T-helper 2 cell (primary cell): ENCODE measurements at places on chromosomes 2 and 18.

GRCh38 chr2:137237055-137237454 lies 471.7 kb downstream of the THSD7B start:
- DNase-seq = no peak

GRCh38 chr2:1748176-1748740 lies 3.9 kb upstream of the PXDN start:
- no peak for DNase-seq

DNA sequence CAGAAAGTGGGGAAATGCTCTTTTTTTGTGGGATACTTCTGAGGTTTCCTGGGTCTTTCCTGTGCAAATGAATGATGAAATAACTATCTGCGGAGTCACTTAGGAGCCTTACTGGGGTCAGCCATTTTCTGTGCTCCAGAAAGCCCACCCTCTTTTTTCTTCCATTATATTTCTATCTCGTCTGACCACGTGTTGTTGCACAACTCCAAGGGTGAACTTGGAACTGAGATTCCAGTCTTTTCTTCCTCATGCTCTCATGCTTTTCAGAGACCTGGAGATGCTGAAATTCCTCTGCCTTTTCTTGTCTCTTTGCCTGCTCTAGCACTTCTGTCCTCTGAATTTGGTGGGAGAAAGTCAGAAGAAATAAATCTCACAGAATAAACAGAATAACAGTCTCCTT lies 4.8 kb upstream of the SCYGR5 start:
- no peak for DNase-seq

GRCh38 chr18:2847317-2848246 lies 776 bp downstream of the EMILIN2 start:
- no peak for DNase-seq

- peak; percentile 40 for DNase-seq
These were observed 21.9 kb downstream of the MRPL35 start for GRCh38 chr2:86221066-86221684.

DNA sequence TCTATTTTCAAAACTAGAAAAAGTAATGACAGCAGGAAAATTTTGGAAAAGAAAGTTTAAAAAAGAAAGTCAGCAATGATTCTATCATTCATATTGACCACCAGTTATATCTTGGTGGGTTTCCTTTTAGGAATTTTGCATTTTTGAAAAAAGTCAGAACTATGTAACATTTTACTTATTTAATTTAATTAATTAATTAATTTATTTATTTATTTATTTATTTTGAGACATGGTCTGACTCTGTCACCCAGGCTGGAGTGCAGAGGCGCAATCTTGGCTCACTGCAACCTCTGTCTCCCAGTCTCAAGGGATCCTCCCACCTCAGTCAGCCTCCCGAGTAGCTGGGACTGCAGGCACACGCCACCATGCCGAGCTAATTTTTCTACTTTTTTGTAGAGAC lies 149.9 kb upstream of the ACAA2 start:
- no peak for DNase-seq

DNA sequence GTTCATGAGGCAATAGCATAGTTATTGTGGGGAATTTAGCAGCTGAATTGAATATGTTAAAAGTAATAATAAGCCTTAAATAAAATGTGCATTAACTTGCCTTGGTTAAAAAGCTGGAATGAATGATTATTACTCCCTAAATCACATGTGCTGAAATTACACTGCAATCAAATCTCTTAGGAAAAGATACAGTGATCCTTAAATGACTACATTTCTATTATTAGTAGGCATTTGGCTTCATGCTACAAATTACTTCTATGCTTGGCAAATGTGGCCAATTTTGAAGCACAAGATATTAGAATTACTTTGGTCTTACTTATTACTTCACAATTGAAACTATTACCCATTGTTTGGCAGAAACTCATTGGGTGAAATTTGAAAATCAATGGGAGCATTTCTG lies 5.4 kb downstream of the RND3 start:
- DNase-seq = no peak

GRCh38 chr2:134491771-134492441 lies 226.9 kb downstream of the TMEM163 start:
- no peak for DNase-seq

DNA sequence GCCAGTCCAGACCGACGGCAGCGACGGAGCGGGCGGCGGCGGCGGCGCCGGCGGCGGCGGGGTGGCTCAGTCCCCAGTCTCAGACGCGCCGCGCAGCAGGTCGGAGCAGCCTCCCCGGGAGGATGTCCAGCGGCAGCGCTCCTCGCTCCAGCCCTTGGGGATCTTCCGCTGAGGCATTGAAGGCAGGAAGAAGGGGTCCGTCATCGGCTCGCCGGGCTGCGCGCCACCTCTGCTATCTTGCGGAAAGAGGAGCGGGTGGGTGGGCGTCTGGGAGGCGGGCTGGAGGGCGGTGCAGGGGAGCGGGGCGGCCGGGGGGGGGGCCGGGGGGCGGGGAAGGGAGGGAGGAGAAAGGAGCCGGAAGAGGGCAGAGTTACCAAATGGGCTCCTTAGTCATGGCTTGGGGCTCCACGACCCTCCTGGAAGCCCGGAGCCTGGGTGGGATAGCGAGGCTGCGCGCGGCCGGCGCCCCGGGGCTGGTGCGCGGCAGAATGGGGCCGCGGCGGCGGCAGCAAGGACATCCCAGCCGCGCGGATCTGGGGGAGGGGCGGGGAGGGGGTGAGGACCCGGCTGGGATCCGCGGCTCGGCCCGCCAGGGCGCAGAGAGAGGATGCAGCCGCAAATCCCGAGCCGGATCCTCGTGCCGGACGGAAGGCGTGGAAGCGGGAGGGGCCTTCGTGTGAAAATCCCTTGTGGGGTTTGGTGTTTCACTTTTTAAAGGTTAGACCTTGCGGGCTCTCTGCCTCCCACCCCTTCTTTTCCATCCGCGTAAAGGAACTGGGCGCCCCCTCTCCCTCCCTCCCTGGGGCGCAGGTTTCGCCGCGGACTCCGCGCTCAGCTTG lies at the start of gene NETO1:
NETO1 (minus strand) TSS at position 242 of the 839 bp plus-strand sequence. CDS start 696 bp downstream, outside the sequence.
- DNase-seq = no peak

- DNase-seq = no peak
These were observed 24.4 kb downstream of the TFCP2L1 start for GRCh38 chr2:121260370-121261154.

DNA sequence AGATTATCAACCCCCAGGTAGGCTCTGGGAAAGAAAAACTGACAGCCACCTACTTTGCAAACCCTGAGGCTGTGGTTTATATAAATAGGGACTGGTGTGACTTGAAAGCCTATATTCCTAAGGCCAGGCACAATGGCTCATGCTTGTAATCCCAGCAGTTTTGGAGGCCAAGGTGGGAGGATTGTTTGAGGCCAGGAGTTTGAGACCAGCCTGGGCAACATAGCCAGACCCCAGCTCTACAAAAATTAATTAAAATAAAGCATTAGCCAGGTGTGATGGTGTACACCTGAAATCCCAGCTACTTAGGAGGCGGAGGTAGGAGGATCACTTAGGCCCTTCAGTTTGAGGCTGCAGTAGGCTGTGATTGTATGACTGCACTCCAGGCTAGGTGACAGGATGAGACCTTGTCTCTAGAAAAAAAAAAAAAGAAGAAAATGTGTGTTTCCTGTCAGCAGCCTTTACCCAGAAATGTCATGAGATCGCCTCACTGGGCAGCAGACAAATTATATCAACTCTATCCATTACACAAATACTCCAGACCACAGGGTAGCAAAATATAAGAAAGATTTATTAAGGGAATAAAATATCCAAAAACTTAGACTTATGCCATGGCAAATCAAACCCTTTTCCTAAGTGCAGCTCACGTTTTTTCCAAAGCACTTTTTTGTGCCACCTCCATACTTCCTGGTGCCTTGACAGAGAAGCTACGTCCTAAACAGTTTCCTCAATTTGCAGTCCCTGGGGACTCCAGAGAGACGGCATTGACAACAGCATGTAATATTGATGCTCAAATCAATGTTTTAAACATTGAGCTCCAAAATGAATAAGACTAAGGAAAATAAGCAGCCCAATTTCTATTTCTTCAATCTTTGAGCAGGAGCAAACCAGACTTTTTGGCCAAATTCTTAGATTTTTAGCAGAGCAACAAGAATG lies 190.8 kb upstream of the NDUFV2 start:
- no peak for DNase-seq

DNA sequence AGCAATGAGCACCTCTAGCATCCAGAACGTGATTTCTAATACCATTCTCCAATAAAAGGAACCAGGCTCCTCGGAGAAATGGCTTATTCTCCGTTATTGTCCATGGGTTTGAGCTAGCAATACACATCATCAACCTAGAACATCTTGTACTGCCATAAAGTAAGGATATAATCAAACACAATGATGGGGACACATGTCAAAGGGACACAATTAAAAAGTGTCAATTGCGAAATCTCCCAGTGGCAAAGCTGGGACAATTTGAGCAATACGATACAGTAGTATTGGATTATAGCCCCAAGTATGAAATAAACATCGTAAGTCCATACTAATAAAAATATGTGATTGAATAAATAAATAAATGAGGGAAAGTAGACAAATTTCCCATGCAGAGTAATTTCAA lies 108.4 kb downstream of the CTNNA2 start:
- no peak for DNase-seq

DNA sequence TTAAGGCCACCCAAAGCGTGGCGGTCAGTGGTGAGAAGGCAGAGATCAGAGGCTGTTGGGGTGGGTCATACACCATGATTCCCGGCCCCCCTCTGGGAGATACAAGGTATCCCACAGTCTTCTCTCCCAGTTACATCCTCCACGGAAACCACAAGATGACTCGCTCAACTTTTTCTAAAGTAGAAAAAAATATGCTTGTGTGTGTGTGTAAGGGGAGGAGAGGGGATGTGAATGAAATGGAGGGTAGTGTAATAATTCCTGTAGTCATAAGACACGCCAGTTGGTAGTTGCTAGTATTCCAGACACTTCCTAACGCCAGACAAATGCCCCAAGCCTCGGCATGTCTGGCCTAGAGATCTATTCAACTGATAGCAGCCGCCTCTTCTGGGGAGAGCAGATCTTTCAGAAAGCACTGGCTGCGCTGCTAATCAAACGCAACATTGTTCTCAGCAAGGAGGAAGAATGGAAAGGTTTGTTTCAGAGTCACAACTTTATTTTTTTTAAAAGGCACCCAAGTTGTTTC lies 143.5 kb downstream of the TGIF1 start:
- peak; percentile 66 for DNase-seq

DNA sequence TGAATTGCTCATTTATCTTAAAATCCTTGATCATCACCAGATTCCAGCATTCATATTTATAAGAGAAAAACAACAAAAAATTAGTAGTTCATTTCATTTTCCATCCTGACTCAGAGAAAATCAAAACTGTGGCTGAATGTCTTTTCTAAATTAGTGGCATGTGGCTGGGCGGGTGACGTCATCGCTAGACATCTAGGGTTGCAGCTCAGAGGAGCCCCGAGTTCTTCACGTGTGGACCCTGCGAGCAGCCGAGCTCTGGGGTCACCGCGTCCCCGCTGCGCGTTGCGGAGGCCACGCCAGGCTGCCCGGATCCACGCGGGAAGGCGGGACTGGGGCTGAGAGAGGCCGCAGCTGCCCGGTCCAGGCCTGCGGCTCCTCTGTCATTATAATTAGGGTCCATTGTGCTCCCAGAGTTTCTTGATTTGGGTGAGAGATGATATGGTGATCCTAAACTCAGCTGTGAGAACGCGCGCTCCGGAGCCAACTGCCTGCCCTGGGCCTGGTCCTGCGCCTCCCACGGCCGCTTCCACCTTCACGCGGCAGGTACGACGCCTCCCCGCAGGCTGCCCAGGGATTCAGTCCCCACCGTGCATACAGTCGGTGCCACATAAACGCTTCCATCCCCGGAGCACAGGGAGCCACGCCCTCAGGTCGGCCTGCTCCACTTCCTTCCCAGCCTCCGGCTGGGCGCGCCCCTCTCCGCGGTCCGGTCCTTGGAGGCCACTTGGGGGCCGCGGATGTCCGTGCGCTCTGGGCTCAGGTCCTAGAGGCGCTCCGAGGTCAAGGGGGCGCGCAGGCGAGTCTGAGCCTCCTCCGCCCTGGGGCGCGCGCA lies 56.5 kb downstream of the TMEM18 start:
- no peak for DNase-seq

- DNase-seq = no peak
These were observed 15.0 kb upstream of the ACTR2 start for GRCh38 chr2:65212619-65213018.

DNA sequence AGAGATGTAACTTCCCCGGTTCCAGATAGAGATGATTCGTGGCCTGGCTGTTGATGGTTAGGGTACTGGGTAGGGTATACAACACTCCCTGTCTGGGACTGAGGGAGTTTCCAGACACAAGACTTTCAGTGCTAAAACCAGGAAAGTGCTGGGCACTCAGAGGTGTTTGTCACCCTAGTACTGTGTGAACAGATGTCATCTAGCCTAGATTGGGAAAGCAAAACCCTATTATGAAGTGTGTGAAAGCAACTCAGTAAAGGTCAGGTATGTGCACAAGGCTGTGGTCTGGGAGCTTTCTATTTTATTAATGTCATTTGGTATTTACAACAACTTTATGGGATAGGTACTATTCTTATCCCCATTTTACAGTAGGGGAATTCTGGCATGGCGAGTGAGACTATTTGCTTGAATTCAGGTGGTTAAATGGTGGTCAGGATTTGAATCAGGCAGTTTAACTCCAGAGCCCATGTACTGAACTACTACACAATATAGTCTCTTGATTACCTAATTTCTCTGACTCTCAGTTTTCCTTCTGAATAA lies 2.6 kb downstream of the BZW1 start:
- DNase-seq = peak; percentile 18

DNA sequence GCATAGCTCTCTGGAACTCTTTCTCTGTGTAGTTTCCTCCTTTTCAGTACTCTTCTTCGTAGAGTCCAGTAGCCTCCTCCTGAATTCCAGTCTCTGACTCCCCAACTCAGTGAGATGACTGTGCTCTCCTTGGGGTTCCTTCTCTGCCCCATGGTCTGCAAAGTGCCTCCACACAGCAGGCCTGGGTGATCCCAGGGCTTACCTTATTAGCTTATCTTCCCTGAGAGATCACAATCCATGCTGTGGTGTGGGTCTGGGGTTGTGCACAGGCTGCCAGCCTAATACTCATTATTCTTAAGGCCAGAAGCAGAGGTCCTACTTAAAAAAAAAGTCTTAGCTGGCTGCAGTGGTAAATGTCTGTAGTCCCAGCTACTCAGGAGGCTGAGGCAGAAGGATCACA lies 4.6 kb upstream of the GPR39 start:
- DNase-seq = no peak

GRCh38 chr2:43100362-43100882 lies 126.0 kb downstream of the ZFP36L2 start:
- DNase-seq = no peak

DNA sequence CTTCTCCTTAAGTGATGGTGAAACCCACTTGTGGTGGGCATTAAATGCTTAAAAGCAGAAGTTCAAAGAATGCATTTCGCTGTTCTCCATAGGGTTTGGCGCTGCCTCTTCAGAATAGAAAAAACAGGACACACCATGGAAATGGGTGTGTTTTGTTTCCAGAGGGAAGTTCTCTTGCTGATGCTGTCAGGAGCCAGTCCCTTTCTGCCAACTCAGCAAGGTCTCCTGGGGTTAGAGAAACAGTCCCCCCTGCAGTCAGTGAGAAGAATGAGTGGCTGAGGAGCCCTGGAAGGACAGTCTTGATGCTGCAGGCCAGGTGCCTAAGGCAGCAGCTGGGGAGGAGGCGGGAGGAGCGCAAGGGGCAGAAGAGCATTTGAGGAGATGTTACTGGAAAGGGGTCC lies 37.8 kb upstream of the ASAP2 start:
- DNase-seq = no peak
